ENCODE measurements at places on chromosomes 11 and 22.

- no peak for DNase-seq
Observed at GRCh38 chr11:108718466-108718865, 53.6 kb downstream of the DDX10 start.

- peak; percentile 7 for DNase-seq
Observed at GRCh38 chr11:44524751-44525201, 40.7 kb upstream of the CD82 start.

GRCh38 chr11:79236541-79236971 lies 204.3 kb downstream of the TENM4 start:
- DNase-seq, result no peak

DNA sequence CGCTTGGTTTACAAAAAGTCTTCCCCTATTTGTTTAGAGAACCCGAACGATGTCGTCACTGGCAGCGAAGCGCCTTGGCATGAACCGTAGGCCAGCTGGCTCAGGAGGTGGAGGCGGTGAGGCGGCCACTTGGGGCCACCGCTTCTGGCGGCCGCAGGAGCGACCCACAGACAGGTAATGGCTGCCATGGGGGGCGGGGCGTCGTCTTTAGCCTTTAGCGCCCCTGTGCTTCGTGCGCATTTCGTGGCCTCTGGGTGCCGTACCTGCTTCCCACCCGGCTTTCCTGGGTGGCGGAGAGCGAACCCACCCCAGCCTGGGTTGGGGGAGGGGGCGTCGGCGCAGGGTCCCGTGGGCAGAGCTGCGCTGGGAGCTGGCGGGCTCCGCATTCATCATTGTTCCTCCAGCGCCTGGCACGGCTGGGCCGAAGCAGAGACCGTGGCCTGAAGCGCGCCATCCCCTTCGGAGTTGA lies 469 bp upstream of the OSBP2 start:
- DNase-seq, result no peak

GRCh38 chr11:250740-251299 lies 14.0 kb downstream of the PSMD13 start:
- peak; percentile 88 for DNase-seq

DNA sequence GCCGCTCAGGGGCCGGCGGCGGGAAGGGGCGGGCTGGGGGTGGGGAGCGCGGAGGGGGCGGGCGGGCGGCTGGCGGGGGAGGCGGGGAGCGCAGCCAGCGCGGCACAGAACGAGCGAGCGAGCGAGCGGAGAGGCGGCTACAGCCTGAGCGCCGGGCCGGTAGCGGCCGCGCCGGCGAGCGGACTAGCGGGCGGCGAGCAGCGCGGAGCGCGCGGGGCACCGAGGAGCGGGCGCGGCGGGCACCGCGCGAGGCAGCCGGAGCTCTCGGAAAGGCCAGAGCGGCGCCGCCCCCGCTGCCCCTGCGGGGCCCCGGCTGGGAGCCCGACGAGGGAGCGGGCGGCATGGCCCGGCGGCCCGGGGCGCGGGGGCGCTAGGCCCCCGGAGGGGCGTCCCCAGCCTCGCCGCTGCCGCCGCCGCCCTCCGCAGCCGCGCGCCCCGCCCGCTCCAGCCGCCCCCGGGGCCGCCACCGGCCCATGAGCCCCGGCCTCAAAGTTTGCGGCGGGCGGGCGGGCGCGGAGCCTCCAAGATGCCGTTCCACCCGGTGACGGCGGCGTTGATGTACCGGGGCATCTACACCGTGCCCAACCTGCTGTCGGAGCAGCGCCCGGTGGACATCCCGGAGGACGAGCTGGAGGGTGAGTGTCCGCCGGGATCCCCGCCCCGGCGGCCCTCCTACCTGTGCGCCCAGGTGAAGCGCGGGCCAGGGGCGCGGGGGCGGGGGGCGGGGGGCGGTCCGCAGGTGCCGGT lies at the start of gene CABP7:
Gene CABP7 (plus strand): TSS at position 105 of the 747 bp plus-strand sequence. CDS start 422 bp downstream, at position 527.
- no peak for DNase-seq

DNA sequence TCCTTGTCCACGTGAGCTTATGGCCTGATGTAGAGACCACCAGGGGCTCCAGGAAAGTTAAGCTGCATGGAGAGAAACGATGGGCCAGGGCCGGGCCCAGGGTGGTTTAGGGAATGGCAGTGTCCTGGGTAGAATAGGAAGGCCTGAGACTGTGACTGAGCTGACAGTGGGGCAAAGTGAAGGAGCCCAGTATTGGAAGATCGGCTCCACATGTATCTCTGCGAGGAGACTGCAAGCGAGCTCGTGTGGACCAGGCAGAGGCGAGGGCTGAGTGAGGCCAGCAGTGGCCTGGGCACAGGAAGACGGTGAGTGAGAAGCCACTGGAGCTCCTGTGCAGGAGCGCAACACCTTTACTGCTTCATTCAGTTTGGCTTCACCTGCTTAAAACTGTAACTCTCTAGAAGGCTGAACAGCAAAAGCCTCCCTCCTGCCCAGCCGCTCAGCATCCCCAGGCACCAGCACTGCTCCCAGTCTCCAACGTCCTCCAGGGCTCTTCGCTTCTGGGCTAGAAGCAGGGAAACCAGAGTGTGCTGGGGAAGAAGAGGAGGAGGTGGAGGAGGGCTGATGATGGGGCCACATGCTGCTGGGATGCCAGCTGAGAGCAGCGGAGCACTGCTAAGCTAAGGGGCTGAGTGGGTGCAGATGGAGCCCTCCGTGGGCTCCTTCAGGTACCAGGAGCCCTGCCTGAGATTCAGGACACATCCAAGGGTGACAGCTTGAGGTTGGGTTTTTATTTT lies 13.5 kb downstream of the TCIRG1 start:
- DNase-seq, result no peak

- DNase-seq, result no peak
Observed at GRCh38 chr22:45164270-45165088, 754 bp downstream of the NUP50 start.

DNA sequence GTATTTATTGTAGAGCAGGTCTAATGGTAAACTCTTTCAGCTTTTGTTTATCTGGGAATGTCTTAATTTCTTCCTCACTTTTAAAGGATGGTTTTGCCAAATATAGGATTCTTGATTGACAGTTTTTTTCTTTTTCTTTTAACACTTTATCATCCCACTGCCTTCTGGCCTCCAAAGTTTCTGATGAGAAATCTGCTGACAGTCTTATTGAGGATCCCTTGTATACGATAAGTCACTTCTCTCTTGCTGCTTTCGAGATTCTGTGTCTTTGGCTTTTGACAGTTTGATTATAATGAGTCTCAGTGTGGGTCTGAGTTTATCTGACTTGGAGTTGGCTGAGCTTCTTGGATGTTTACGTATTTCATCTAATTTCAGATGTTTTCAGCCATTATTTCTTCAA lies 6.7 kb upstream of the TSKU start:
- DNase-seq, result no peak

DNA sequence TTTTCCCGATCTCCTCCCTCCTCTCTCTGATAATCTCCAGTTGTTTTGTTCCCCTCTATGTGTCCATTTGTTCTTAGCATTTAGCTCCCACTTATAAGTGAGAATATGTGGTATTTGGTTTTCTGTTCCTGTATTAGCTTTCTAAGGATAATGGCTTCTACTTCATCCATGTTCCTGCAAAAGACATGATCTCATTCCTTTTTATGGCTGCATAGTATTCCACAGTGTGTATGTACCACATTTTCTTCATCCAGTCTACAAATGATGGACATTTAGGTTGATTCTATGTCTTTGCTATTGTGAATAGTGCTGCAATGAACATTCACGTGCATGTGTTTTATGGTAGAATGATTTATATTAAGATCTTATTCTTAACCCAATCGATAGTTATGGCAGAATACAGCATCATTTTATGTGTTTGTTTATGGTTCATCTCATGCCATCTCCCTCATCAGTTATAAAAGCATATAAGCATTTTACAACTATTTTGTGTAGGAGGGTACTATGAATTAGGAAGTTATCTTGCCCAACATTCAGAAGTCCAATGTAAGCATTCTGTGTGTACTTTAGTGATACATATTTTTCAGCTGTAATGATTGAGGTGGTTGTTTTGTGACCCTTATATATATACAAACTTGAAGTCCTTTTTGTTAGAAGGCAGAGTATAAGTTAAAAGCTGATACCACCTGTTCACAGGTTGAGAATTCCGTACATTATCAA lies 3.2 kb downstream of the MS4A3 start:
- DNase-seq, result no peak

DNA sequence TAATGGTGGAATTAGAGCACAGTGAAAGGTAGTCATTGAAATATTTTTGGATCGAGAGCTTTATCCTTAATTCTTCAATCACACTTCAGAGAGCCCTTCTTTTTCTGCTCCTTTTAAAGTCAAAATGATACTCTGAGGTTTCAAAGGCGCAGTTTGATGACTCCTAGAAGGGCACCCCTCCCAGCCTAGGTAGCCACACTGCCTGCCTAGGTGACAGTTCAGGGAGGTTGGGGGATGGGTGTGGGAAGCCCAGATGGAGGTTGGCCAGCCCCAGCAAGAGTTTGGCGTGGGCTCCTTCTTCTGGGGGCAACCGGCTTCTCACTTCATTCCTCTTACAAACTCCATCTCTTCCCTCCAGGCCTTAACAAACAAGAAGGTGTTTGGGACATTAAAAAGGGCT lies 28.6 kb upstream of the PHF21A start:
- DNase-seq, result no peak

GRCh38 chr11:117605331-117605730 lies 191.7 kb downstream of the DSCAML1 start:
- no peak for DNase-seq

DNA sequence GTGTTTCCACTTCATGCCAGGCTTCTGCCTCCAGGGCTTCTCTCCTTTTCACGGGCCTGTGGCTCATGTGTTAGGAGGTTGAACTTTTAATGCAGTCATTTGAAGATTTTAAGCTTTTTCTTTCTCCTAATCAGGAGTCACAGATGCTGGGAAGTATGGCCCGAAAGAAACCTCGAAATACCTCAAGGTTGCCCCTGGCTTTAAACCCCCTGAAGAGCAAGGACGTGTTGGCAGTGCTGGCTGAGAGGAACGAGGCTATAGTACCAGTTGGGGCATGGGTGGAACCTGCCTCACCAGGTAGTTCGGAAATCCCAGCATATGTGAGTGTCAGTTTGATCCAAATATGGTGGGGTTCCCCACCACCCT lies 571 bp downstream of the CCDC15 start:
- DNase-seq, result no peak

GRCh38 chr11:109733245-109733644 lies 311.3 kb downstream of the C11orf87 start:
- no peak for DNase-seq

GRCh38 chr11:3880724-3881123 lies 25.3 kb downstream of the STIM1 start:
- no peak for DNase-seq

DNA sequence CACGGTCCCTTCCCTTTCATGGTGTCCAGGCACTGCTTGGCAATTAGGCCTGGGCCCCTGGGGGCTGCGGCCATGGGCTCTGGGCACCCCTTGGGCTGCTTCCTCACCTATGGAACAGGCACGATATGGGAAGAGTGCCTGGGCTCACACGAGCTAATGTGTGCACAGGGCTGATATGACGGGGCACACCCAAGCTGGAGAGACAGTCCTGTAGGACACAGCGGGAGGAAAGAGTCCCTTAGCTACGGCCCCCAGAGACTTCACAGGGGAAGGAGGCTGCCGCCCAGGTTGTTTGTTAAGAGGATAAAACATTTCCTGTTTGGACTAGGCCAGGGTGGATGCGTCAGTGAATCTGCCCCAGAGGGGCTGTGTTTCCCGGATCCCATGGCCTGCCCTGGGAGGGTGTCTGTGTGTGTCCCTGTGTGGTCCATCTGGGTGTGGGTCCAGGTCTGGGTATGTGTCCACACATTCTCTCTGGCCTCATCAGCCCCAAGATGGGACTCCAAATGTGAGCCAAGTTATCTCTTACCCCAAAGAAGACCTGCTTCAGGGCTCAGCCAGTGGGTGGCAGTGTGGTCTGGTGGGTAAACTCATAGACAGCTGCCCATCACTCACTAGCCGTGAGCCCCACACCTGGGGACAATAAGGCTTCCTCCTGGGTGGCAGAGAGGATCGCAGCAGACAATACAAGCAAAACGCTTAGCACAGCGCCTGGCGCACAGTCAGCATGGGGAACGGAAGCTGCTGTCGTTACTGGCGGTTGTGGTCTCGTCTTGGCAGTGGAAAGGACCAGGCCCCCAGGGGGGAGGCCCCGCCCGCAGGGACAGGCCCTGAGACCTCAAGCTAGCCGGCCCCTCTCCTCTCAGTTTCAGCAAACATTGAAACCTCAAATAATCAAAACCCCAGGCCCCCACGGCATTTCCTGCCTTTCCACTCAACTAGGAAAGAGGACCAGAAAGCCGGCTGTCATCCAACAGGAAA lies 3.2 kb upstream of the EMID1 start:
- DNase-seq, result peak; percentile 92

GRCh38 chr22:35601743-35602615 lies 15.2 kb downstream of the MB start:
- DNase-seq, result peak; percentile 37

GRCh38 chr11:69653406-69653960 lies 12.5 kb downstream of the CCND1 start:
- DNase-seq, result no peak
